ENCODE measurements at places on chromosomes 11 and 22.

DNA sequence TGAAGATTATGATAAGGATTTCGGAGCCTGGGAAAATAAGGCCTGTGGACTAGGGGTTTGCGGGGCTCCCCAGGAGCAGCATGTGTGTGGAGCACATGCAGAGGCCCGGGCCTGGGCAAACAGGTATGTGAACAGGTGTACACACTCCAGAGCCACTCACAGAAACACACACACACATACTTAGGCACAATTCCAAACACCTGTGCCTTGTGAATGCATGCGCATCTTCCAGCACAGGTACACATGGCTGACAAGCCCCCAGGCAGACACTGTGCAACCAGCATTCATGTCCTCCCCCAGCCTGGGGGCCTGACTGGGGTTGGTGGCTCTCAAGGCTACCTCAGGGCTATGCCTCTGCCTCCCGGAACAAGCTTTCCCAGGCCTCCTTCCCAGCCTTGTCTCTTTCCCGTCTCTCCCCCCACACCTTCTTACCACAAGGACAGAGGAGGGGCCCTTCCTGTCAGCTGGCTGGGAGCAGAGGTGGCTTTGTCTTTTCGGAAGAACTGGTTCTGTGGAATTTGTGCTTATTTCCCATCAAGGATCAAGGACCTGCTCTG, 2.6 kb upstream of the P2RY6 start:
- DNase-seq = peak; percentile 20

DNA sequence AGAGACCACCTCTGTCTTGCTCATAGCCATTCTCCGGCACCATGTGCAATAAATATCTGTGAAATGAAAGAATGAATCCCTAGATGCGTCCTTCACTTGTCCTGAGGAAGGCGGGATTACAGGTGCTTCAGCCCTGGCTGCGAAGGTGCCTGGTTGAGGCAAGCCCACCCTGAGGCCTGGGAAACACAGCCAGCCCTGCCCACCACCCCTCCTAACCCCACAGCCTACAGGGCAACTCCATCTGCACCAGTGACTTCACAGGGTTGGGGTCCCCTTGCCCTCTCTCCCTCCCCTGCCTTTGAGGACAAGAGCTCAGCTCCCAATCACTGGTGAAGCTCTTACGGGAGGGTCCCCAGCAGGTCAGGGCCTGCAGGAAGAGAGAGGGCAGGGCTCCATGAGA, 17.5 kb upstream of the SCGB1A1 start:
- DNase-seq = no peak

GRCh38 chr11:10623797-10624761, 55.6 kb upstream of the LYVE1 start:
- peak; percentile 92 for DNase-seq

- no peak for DNase-seq
Observed at GRCh38 chr22:26320447-26320846, 108.6 kb upstream of the ASPHD2 start.

GRCh38 chr22:38424525-38425080, 30.4 kb downstream of the KCNJ4 start:
- DNase-seq = no peak

- no peak for DNase-seq
Observed at GRCh38 chr11:119972281-119972680, 165.6 kb downstream of the TRIM29 start.

- peak; percentile 69 for DNase-seq
Observed at GRCh38 chr11:17384002-17384511, 4.4 kb downstream of the KCNJ11 start.

- no peak for DNase-seq
Observed at GRCh38 chr11:120289426-120289825, 35.7 kb upstream of the TLCD5 start.

DNA sequence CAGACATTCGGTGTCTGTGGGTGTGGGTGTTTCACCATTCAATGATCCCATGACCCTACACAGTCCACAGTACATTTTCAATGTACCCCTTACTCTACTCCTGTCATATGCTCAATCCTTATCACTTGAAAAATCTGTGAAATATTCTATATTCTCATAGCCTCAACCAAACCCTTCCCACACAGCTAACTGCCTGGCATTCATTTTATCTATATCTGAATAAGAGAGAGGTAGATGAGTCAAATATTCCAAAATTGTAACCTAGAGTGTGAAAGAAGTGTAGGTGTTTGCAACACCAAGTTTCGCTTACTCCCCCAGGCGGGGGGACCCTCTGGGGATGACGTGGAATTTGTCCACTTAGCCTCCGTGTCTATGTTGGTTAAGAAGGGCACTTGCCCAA, 354.8 kb downstream of the ETS1 start:
- DNase-seq = no peak

- DNase-seq = no peak
Observed at GRCh38 chr11:126408901-126409619, 53.6 kb downstream of the ST3GAL4 start.

- no peak for DNase-seq
Observed at GRCh38 chr11:46594785-46595184, 962 bp upstream of the AMBRA1 start.

GRCh38 chr22:43855431-43855830, 6.9 kb downstream of the SULT4A1 start:
- no peak for DNase-seq

GRCh38 chr11:64786308-64786707, 8.0 kb upstream of the SF1 start:
- DNase-seq = no peak

DNA sequence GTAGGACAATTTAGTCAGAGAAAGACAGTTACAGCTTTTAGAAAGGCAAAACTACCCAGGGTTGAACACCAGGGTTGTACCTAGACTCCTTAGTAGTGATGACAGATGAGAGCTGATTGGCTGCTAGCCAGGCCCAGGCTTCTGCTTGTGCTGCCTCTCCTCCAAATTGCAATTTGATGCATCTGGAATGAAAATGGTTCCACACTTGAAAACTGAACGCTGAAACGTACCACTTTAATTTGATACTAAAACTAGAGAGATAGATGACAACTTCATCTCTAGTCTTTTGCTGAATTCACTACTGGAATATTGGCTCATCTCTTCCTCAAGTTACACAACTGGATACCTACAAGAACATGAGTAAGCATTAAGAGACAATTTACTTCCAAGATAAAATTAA, 19.2 kb upstream of the FNBP4 start:
- DNase-seq = peak; percentile 90

DNA sequence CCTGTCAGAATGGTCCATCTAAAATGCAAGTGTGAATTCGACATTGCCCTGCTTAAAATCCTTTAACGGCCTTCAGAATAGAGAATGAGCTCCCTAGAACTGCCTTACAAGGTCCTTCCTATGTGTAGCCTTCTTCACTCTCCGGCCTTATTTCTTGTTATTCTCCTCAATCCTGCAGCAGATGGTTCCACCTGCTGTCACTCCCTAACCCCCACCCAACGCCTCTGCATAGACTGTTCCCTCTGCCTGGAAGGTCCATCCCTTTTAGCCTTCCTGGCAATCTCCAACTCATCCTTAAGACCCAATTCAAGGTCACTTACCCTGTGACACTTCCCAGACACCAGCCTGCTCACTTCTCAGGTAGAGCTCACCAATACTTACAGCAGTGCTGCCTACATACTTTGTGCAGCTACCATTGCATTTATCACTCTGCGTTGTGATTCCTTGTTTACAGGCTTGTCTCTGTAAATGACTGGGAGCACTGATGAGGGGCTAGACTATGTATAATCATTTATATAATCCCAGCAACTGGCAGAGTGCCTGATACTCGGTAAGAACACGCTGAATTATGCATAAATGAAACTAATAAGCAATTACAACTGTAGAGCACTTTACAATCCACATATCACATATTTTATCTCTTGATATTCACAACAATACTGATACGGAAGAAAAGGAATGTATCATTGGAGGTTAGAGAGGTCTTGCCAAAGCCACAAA, 58.9 kb downstream of the CLPB start:
- no peak for DNase-seq

GRCh38 chr11:82676483-82677094, 57.1 kb downstream of the FAM181B start:
- DNase-seq = no peak

DNA sequence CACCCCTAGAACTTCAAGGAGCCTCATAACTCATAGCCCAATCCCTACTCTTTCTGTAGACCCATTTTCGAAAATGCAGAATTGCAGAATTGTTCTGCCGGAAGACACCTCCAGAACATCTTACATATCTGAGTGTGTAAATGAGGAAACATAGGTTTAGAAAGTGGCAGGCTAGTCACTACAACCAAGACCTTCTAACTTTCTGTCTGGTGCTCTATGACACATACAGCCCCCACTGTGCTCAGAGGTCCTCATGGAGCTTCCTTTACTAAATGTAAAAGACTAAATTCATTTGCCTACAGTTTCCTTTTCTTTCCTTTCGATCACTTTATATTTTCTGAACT, 132.1 kb upstream of the DDI1 start:
- DNase-seq = no peak

GRCh38 chr11:70731271-70732022, 333.1 kb downstream of the CTTN start:
- DNase-seq = no peak

GRCh38 chr11:8040261-8040920, 40.6 kb upstream of the TUB start:
- DNase-seq = no peak

GRCh38 chr11:130179396-130180306, 20.1 kb downstream of the ST14 start:
- DNase-seq = peak; percentile 92

DNA sequence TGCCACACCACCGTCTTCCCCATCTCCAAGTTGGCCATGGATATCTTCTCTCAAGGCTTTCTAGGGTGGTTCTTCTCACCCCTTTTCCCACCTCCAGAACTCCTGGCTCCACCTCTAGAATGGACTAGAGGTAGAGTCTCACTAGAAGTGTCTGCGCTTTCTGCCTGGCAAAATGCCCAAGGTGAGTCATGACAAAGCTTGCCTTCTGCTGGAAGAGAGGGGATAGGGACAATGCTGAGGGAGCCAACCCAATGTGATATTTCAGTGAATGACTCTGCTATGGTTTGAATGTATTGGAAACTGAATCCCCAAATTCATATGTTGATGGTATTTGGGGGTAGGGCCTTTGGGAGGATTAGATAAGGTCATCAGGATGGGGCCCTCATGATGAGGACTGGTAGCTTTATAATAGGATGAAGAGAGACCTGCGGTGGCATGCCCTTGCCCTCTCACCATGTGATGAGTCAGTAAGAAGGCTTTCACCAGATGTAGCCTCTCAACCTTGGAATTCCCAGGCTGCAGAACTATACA, 4.1 kb upstream of the CD82 start:
- DNase-seq = peak; percentile 49

DNA sequence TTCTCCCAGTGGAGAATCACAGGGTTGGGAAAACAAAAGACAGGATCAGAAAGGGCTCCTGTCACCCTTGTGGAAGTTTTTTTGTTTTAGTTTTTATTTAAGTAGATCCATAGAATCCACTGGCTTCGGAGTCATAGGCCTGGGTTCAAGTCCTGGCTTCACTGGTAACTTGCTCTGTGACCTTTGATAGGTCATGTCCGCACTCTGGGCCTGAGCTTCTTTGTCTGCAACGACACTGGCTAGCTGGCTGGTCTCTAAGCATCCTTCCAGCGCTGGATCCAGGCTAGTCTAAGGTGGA, 1.4 kb downstream of the ZFTA start:
- DNase-seq = no peak

DNA sequence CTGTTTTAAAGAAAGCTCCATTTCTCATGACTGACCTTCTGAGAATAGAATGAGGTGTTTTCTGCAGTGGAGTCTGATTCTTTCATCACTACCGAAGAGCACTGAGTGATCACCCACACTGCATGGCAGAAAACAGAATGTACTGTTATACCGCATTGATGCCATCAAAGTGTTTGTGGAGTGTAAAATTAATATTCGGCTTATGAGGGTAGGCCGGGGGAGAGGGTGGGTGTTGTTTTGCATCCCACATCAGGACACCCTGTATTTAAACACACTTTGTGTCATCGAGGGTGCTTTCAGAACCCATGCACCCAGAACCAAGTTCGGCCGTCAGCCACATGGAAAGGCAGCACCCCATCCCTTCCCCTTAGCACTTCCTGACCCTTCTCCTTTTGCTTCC, 41.3 kb upstream of the ETS1 start:
- no peak for DNase-seq

GRCh38 chr11:71112990-71113389, 139.4 kb downstream of the SHANK2 start:
- peak; percentile 64 for DNase-seq

GRCh38 chr11:76676636-76677457, 6.3 kb upstream of the LRRC32 start:
- no peak for DNase-seq

DNA sequence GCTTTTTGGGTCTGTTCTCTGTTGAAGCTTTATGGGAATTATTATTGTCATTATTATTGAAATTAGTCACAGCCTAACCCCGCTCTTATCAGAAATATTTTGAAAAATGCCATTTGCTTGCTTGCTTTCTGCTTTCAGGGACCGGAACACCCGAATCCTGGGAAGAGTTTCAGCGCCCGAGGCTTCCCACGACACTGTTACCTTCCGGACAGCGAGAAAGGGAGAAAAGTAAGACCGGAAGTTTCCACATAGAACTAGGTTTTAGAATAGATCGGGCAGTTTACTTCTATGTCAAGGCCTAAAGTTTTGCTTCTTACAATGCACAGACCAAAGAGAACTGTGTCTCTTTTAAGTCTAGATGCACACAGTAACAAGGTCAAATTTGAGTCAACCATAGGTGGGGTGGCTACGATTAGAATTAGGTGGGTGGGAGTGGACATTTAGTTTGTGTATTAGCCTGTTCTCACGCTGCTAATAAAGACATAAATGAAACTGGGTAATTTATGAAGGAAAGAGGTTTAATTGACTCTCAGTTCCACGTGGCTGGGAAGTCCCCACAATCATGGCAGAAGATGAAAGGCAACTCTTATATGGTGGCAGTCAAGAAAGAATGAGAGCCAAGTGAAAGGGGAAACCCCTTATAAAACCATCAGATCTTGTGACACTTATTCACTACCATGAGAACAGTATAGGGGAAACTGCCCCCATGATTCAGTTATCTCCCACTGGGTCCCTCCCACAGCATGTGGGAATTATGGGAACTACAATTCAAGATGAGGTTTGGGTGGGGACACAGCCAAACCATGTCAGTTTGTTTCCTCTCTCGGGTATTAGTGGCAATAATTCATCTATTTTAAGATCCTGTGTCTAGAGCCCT, 12.9 kb downstream of the MPEG1 start:
- peak; percentile 12 for DNase-seq

GRCh38 chr11:587978-588380, 11.7 kb downstream of the PHRF1 start:
- no peak for DNase-seq

DNA sequence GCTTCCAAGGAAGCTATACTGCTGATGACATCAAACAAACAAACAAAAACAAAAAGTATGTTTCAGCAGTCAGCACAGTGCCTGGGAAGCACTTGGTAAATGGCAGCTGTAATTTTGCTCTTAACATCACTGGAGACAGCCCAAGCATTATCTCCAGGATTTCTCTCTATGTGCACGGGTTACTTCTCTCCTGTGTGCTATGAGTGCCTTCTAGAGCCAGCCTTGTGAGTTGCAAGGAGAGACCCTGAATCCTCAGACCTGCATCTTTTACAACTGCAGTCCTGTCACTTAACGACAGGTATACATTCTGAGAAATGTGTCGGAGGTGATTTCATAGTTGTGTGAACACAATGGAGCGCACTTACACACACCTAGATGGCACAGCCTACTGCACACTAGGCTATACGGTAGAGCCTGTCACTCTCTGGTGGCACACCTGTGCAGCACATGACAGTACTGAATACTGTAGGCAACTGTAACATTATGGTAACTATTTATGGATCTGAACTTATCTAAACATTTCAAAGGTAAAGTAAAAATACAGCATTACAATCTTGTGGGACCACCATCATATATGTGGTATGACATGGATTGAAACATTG, 662.5 kb upstream of the B3GAT1 start:
- peak; percentile 78 for DNase-seq
